Uterus (tissue), 4 donors: ENCODE measurements at places on chromosomes 2 and 18. TPM values are rescaled to one million over a fixed set of nuclear protein-coding genes. Genes with fewer than 3 reads are reported as not detected.
A peak's percentile ranks its signal among the peaks of the same experiment; 100 is the strongest.

- no peak for DNase-seq
Observed at GRCh38 chr2:61426267-61426897, 44.5 kb downstream of the USP34 start.

- DNase-seq, result no peak
Observed at GRCh38 chr2:231152800-231153557, 28.1 kb upstream of the HTR2B start.

DNA sequence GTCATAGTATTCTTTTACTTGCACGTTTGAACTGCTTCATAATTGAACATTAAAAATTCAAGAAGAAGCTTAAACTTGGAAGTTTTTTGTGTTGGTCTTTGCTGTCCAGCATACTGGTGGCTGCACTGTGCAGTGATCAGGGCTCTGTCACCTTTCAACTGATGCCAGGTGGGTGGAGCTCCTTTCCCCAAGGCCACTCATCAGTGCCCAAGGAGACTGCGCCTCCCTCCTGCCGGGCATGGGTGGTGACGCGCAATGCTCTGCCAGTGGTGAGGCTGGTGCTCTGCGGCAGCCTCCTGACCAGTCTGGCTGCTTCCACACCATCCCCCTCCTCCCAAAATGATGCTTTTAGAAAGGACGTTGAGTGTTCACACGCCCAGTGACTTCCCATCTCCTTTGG lies 16.0 kb upstream of the LDLRAD4 start:
- no peak for DNase-seq

Gene EVX2
- not detected for total RNA-seq

DNA sequence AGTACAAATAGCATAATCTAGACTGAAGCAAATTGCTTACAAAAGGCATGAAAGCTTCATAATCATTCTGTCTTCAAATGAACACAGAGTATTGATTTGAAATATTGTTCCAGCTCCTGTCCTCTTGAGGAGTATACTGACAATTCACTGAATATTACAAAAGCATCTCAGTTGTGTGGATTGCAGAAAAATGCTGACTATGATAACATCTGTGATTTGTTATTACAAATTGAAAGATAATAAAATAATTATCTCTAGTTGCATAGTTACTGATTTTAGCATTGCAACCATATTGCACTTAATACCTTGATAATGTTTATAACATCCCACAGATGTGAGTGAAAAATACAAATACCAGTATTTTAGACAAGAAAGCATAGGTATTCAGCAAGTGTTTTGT lies 49.2 kb upstream of the FN1 start:
- no peak for DNase-seq

DNA sequence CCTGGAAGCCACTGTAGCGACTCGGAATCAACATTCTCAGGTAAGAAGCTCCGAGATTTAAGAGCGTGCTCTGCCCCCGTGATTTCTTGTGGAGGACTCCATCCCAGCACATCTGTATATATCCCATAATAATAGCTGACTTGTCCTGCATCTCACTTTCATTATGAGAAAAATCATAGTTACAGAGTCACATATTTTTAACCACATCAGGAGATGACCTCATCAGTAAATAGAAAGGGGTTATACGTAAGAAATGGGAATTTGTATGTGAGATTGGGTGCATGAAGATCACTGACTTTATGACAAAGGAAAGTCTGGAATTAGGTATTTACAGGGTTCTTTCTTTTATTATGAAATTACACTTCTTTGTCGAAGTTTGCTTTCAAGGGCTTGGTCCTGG lies 16.4 kb upstream of the TMEM18 start:
- DNase-seq, result no peak

- DNase-seq, result no peak
Observed at GRCh38 chr2:159744363-159744762, 32.1 kb downstream of the MARCHF7 start.

DNA sequence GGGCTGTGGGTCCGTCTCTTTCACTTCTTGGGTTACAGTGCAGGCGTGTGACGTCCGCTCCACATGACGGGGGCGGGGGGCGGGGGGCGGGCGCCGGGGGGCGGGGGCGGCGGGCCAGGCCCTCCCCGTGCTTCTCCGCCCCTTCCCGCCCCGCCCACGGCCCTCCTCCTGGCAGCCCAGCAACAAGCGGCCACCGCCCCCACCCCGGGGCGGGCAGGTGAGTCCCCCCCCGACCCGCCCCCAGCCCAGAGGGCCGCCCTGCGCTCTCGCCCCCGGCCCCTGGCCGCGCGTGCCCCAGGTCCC lies 3.6 kb downstream of the ZNF516 start:
- peak; percentile 80 for DNase-seq

- no peak for DNase-seq
Observed at GRCh38 chr2:240725671-240726070, 34.0 kb downstream of the AQP12A start.

- no peak for DNase-seq
Observed at GRCh38 chr2:167733747-167734146, 513.6 kb downstream of the STK39 start.

Gene AMER3
- not detected for total RNA-seq

- no peak for DNase-seq
Observed at GRCh38 chr2:63023444-63023843, 27.2 kb upstream of the OTX1 start.

DNA sequence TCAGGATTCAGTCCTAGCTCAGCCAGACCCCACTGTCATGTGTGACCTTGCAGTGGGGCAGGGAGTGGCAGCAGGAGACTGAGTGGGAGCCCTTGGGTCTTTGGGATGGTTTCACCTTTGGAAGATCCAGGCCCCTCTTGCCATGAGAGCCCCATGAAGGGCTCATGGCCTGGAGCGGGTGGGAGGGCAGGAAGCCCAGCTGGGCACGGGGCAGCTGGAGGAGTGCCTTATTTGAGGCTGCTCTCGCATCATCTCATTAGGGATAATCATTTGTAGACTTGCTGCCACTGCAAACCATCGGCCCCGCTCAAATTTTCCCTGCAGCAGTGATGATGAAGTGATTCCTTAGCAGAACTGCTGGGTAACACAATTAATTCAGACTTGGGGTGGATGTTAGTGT lies 73.9 kb downstream of the TGOLN2 start:
- no peak for DNase-seq

GRCh38 chr18:38747153-38747552 lies 1181.6 kb upstream of the CELF4 start:
- no peak for DNase-seq

DNA sequence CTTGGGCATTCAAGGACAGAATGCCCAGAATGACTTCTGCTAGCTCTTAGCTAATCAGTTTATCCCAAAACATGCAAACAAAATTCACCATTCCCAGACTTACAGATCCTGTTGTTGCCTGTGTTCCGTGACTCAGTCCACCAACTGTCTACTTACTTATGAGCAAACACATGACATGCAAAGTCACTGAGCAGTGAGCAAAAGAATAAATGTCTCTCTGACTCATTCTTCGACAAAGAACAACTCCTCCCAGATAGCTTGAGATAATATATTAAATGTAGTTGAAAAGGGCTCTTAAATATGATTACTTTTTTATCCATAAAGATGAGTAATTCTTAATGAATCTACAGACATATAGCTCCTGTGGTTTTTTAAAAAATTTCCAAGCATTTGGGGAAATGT lies 9.0 kb upstream of the CREG2 start:
- DNase-seq, result no peak

- DNase-seq, result no peak
Observed at GRCh38 chr2:135182190-135182589, 130.1 kb downstream of the RAB3GAP1 start.

GRCh38 chr2:69061525-69061924 lies 48.5 kb downstream of the ANTXR1 start:
- DNase-seq, result no peak

DNA sequence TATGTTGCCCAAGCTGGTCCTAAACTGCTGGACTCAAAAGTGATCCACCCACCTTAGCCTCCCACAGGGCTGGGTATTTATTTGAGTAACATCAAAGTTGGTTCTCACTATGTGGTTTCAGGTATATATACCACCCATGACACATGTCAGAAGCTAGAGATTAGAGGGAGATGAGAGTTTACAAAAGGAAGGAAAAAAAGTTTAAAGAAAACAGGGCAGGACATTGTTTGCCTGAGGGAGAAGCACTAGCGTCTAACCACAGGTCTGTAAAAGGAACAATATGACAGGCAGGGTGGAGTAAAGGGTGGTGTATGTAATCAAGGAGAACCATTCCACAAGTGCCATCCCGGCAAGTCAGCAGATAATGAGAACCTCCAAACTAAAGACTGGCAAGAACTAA lies 8.5 kb downstream of the CEP76 start:
- no peak for DNase-seq

Gene ADCYAP1
- 1.5 TPM for total RNA-seq

Gene CPO
- not detected for total RNA-seq

Gene POMC
- total RNA-seq, result 1.4 TPM

- DNase-seq, result no peak
Observed at GRCh38 chr2:97911922-97912575, 83.7 kb downstream of the TMEM131 start.

DNA sequence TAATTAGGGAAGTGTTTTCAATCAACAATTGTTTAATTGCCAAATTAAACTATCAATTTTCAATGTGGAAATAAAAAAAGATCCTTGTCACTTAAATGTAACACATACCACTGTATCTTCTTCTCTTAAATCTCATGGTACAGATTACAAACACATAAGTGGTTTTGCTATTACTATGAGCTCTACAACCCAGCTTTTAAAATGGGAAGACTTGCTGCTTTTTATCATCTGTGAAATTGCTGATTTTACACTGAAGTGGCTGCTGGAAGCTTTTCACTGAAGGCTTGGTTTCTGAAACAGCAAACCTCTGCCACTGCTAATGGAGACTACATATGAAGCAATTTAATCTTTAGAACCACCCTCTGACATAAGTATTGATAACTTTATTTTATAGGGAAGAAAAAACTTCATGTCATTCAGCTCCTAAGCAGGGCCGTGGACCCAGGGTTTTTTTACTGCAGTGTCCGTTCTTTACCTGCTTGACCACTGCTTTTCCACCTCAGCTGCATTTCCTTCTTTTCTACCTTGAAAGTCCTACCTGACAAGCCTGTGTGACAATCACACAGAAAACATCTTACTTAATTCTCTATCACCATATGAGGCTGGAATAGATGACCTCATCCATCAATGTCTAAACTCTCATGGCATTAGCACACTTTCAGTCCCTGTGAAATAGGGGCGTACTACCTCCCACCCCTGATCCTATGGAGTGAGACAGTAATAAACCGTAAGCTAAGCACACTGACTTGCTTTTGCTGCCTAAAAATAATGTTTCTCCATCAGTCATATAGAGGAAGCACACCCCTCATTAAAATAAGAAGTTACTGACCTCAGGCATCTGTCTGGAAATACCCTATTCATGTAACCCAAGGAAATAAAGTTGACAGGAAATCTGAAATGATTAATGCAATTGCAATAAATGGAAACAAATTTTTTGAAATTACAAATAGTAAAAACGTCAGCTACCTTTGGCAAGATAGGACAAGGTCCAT lies 19.2 kb upstream of the SLC8A1 start:
- no peak for DNase-seq

DNA sequence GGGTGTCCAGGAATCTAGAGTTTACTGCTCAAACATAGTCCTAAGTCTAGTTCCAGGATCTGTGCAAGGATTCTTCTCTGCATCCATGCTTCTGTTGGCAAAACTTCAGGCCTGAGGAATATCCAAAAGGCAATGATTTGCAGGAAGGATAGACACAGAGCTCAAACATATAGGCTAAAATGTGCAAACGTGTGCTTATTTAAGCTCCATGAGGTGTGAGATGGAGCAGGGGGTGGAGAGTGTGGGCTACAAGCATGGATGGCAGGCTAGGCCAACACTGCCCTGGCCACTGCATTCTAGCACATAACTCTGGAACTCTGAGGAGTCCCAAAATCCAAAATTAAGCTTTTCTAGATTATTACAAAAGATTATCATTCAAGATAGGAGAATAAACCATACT lies 301.1 kb downstream of the PAX3 start:
- no peak for DNase-seq

Gene VAMP5
- 25.6 TPM for total RNA-seq

- no peak for DNase-seq
Observed at GRCh38 chr2:46202453-46202852, 94.8 kb upstream of the EPAS1 start.

Gene BCL2L11
- 10.1 TPM for total RNA-seq

Gene KIAA2012
- not detected for total RNA-seq

GRCh38 chr2:1887915-1888314 lies 143.6 kb upstream of the PXDN start:
- DNase-seq, result no peak

- no peak for DNase-seq
Observed at GRCh38 chr18:35049111-35050027, 8.2 kb downstream of the MAPRE2 start.

GRCh38 chr2:9310377-9310776 lies 103.8 kb downstream of the ASAP2 start:
- DNase-seq, result peak; percentile 65

GRCh38 chr2:119308793-119309330 lies 57.8 kb downstream of the C2orf76 start:
- no peak for DNase-seq

DNA sequence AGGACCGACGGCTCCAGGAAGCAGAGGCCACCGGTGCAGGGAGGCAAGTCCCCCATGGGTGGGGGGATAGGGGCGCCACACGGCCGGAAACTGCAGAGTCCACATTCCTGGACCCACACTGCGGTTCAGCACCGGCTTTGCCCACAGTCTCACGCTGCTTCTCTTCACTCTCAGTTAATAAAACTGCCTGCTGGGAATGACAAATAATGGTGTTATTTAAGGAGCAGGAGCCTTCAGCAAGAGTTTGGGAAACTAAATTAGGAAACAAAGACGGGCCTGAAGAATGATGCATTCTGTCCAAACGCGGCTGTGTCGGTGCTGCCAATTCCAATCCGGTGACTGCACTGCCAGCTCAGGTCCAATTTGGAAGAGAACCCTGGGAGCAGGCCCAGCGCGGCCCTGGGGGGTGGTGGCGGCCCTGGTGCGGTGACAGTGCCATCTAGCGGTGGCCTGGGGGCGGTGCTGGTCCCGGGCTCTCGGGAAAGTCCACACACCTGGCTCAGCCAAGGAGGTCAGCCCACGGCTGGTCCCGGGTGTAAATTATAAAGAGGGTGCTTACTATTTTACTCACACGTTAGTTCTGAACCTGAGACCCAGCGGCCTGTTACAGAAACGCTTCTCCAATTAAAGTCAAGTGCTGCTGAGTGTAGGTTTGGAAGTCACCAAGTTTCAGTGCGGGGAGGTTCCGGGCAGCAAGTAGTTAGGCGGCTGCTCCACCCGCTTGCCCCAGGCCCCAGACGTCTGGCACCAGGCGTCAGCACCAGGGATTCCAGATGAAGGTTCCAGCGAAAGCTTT lies 73.1 kb upstream of the PXDN start:
- DNase-seq, result peak; percentile 96

Gene STK36
- 45.1 TPM for total RNA-seq

- no peak for DNase-seq
Observed at GRCh38 chr2:238220274-238220891, 16.9 kb upstream of the ILKAP start.
